CD4-positive, alpha-beta T cell treated with Interleukin-17A for 4 hours (primary cell): ENCODE measurements at places on chromosomes 5 and 9.

GRCh38 chr5:17185773-17186172 lies 31.7 kb upstream of the BASP1 start:
- DNase-seq: no peak

GRCh38 chr9:121997791-121998190 lies 95.3 kb downstream of the TTLL11 start:
- no peak for DNase-seq

- no peak for DNase-seq
Measured at GRCh38 chr5:83552275-83552674, 80.7 kb downstream of the VCAN start.

GRCh38 chr9:130036099-130036498 lies 6.9 kb downstream of the FNBP1 start:
- DNase-seq: no peak

GRCh38 chr9:136110082-136111061 lies 8.3 kb downstream of the TMEM250 start:
- peak; percentile 57 for DNase-seq
